Activated effector memory CD4-positive, alpha-beta T cell treated with Interleukin-2 at 50 U/mL for 16 hours (primary cell): ENCODE measurements at places on chromosomes 5 and 9.

GRCh38 chr5:30832519-30832918 lies 361.0 kb upstream of the CDH6 start:
- no peak for DNase-seq

DNA sequence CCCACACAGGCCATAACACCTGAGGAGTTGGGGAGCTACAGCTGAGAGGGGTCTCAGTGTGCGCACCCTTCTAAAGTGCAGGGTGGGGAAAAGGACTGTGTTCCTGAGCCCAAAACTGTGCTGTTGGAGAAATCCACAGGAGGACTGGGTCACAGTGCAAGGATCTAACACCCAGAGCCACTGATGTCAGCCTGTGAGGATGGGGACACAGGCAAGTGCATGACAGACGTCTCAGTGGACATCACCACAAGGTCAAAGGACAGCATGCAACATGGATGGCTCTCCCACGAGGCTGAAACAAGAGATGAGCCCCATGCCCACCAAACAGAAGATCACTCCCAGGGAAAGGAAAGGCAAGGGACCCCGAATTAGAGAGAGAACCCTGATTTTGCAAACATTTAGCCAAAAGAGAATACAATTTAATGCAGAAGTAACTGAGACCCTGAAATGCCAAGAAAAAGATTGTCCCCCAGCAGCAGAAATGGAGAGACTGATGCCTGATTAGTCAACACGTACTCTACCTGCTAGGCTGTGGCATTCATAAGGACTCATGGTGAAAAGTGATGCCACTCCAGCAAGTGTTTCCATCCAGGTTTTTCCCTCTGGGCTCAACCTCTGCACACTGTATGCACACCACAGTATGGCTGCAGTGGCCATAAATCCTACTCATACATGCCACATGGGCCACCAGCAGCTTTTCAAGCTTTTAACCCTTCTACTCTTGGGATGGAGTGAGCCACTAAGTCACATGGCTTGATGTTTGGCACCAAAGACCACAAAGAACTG lies 14.2 kb downstream of the KLF9 start:
- DNase-seq: no peak

DNA sequence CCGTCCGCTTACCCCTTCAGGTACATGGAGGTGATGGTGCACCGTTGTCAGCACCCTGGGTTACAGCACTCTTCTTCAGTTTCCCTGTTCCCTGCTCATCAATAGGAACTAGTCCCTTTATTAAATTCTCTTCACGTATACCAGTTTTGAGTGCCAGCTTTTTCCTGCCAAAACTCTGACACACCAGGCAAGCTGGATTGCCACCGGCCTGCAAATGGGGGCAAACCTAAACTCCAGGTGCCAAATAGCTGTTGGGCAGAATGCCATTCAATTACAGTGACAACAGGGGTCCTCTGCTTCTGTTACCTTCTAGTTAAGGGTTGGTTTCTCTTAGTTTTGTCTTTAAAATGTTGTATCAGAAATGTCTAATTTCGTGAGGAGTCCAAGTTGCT lies 400.4 kb downstream of the OSTF1 start:
- no peak for DNase-seq

DNA sequence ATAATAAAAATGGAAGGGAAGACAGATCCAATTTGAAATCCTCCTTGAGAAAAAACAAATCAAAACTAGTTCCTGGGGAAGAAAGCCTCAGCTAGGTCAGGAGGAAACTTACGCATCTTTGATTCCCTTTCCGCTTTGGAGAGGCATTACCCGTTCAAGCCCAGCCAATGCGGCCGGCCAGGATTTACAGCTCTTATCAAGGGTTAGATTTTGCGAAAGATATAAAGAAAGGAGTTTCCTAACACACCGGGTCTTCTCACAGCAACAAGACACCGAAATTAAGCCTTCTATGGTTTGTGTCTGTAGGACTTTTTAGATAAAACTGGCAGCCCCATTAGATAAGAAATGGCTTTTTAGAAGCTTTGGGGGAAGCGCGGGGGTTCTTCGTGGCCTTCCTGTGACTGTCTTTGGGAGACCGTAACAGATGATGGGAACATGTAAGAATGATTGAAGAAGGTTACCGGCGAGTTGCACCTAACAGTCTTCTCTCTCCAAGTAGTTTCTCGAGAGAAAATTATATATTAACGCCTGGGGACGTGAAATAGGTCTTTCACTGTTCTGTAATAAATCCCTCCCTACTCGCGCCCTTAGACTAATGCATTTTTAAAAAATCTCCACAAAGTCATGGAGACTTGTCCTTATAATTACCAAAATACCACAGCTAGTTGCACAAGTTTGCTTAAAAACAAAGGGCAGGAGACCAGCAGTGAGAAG lies 1.3 kb upstream of the ISL1 start:
- DNase-seq: no peak

- DNase-seq: no peak
These were observed 390.6 kb upstream of the C9orf72 start for GRCh38 chr9:27963836-27964235.

- no peak for DNase-seq
These were observed 118.3 kb upstream of the BOD1 start for GRCh38 chr5:173734716-173735115.

DNA sequence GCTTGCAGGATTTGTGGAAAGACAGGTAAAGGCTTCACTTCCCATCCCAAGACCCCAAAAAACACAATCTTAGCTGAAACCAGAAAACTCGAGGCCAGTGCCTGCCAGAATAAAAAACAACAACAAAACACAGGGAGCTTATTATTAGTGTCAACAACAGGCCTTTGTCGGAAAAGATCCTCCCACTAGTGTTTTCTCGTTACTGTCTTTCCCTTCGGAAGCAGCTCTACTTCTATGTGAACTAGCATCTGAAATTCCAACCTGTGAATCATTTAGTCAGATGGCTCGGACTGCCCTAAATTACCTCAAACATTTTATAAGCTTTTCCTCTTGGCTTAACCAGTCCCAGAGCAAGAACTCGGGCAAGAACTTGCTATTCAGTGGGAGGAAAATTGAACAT lies 122.2 kb upstream of the GNA14 start:
- no peak for DNase-seq

- no peak for DNase-seq
These were observed 273.9 kb downstream of the GADD45G start for GRCh38 chr9:89878687-89879086.

- DNase-seq: no peak
These were observed 86.1 kb upstream of the LRRTM2 start for GRCh38 chr5:138961221-138961620.

GRCh38 chr5:159518371-159518770 lies 188.1 kb upstream of the IL12B start:
- no peak for DNase-seq

DNA sequence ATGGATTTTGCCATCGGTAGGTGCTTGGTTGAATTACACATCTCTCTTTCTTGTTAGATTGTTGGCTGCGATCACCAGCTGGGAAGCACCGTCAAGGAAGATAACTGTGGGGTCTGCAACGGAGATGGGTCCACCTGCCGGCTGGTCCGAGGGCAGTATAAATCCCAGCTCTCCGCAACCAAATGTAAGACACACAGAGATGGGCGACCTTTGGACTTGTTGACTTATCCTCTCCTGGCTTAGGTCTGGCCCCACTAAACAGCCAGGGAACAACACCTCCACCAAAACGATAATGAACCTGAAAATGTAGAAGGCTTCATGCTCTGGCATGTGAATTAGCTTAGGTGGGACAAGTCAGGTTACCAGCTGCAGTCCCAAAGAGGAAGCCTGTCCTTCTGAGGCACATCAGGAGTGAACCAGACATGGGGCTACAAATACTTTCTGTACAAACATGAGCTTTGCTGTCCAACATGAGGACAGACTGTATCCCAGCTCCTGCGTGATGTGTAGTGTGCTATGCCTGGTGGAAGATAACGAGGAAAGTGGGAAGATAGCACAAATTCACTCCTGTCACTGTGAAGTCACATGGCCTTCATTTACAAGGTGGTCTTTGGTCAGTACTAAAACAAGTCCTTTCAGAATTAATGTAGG lies 148.4 kb downstream of the ADAMTSL1 start:
- no peak for DNase-seq

DNA sequence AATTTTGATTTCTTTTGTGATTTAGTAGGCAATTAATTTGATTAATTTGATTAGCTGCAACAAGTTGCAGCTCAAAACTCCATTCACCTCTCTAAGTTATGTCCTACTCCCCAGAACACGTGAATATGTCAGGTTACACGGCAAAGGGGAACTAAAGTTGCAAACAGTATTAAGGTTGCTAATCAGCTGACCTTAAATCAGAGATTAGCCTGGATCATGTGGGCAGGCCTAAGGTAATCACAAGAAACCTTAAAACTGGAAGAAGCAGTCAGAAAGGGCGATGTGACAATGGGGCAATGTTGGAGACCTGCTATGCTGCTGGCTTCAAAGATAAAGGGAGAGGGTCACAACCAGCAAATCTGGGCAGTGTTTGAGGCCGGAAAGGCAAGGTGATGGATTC lies 47.3 kb upstream of the ANXA1 start:
- DNase-seq: no peak

DNA sequence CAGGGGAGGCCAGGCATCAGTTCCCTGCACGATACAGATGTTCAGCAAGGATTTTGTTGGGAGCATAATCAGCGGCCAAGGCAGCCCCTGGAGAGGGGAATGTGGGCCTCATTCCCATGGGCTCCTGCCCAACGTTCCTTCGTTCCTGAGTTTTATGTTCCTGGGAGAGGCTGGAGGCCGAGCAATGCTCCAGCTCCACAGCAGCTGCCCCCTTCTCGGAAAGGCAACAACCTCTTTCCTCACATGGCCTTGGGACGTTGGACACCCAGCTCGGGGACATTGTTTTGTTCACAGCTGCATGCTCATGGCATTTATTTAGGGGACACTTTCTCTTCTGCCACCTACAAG lies 63.8 kb upstream of the COL15A1 start:
- no peak for DNase-seq

- DNase-seq: no peak
These were observed 55.7 kb downstream of the SH3TC2 start for GRCh38 chr5:149007174-149007573.

DNA sequence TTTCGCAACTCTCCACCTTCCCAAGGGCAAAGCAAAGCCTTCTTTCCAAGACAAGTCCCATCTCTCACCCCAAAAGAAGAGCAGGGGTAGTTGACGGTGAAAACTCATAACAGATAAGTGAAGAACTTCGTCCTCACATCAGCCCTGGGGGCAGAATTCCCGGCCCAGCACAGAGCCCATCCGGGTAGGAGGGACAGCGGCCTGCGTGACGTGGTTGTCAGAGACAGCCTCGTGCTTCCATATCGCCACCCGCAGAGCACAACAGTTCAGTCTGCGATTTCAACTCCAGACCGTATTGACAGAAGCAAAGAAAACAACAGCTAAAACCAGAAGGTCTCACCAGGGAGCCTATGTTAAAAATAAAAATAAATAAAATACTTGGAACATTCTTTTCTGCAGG lies 273.2 kb downstream of the SYK start:
- no peak for DNase-seq

DNA sequence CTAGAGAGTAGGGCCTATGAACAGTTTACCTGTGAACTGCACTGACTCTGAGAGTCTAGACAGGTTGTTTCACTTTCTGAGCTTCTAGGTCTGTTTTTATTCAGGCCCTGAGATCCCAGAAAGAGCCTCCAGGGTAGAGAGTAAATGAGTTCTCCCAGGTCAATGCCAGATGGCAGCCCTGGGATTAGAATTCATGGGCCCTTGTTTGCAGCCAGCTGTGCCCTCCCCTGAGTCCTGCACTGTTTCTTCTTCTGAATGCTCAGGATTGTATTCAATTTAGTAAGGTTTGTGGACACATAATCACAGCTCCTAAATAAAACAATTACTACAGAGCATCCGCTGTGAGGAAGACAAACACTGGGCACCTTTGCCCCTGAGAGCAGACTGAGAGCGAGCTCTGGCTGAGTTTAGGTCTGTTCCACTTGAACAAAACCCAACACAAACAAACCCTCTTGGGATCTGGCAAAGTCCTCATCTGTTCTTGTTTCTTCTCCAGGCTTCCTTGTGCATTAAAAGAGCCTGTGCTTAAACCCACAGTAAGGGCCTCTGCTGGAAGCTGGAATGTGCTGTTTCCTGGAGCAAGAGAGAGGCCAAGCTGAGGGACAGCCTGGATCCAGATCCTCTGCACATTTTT lies 29.9 kb downstream of the FAM219A start:
- DNase-seq: no peak

DNA sequence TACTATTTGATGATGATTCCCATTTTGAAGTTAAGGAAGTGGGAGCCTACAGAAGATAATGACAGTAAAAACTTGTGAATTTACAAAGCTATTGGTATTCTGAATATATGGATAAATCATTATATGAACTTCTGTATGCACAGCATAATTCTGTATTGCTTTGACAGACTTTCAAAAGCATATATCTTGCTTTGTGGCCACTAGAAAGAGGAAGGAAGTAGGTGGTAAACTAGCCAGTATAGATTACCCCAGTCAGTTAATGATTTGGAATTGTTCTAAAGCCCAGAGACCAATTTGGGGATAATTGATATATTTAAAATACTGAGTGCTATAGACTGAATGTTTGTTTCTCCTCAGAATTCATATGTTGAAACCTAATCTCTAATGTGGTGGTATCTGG lies 53.0 kb downstream of the NR2F1 start:
- DNase-seq: no peak

GRCh38 chr5:158796812-158797497 lies 302.8 kb downstream of the EBF1 start:
- DNase-seq: no peak

GRCh38 chr5:88085462-88085861 lies 183.2 kb downstream of the TMEM161B start:
- no peak for DNase-seq

GRCh38 chr5:95759634-95760033 lies 28.5 kb downstream of the RHOBTB3 start:
- no peak for DNase-seq

DNA sequence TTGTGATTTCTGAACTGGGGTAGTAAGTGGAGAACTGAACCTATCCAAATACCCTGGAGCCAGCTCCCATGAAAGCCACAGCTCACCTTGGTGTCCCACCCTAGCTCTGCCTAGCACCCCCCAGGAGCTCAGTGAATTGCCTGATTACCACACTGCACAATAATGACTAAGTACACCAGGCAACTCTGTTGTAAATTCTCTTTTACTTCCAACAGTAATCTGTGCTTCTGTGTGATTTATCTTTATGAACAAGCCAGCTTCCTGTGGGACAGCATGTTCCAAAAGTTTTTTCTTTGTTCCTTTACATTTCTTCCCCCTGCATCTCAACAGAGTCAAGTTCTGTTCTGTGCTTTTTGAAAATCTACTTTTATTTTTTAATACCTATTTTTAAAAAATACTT lies 22.1 kb upstream of the GRPEL2 start:
- no peak for DNase-seq

GRCh38 chr9:71209890-71210289 lies 88.5 kb upstream of the TRPM3 start:
- no peak for DNase-seq

DNA sequence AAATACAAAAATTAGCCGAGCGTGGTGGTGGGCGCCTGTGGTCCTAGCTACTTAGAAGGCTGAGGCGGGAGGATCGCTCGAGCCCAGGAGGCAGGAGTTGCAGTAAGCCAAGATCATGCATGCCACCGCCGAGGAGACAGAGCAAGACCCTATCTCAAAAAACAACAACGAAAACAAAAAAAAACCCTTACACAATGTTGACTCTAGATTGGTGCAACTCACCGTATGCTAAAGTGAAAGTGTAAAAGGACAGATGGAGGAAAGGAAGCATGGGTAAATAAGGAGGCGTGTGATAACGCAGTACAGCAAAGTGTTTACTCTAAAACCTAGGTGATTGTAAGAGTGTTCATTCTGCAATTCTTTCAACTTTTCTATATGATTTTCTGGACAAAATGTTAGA lies 15.9 kb upstream of the RUFY1 start:
- no peak for DNase-seq

- no peak for DNase-seq
These were observed 144.2 kb downstream of the GDNF start for GRCh38 chr5:37695647-37696046.
